Gastroesophageal sphincter (tissue), 4 donors: ENCODE measurements at places on chromosomes 5 and 9.
A peak's percentile ranks its signal among the peaks of the same experiment; 100 is the strongest.

- H3K4me1 ChIP-seq: no peaks in the 10 kb centered on the region
- peaks cover 68% of the 10 kb centered on the region for H3K27me3 ChIP-seq
- no peaks in the 10 kb centered on the region for H3K36me3 ChIP-seq
- peak within 1 kb of the TSS; percentile 93 for H3K27ac ChIP-seq
- peak within 1 kb of the TSS; percentile 63 for H3K4me3 ChIP-seq
Observed at GRCh38 chr5:43040287-43041098, at the start of gene ANXA2R. ANXA2R (minus strand) TSS chr5:43040319; CDS start chr5:43040046, 273 bp downstream.

- H3K4me3 ChIP-seq: no peak overlapping the region
- ATAC-seq: no peak
- H3K27me3 ChIP-seq: peaks cover 72% of the 10 kb centered on the region
- no peaks in the 10 kb centered on the region for H3K4me1 ChIP-seq
Observed at GRCh38 chr5:1762883-1763547, 36.6 kb downstream of the MRPL36 start.

DNA sequence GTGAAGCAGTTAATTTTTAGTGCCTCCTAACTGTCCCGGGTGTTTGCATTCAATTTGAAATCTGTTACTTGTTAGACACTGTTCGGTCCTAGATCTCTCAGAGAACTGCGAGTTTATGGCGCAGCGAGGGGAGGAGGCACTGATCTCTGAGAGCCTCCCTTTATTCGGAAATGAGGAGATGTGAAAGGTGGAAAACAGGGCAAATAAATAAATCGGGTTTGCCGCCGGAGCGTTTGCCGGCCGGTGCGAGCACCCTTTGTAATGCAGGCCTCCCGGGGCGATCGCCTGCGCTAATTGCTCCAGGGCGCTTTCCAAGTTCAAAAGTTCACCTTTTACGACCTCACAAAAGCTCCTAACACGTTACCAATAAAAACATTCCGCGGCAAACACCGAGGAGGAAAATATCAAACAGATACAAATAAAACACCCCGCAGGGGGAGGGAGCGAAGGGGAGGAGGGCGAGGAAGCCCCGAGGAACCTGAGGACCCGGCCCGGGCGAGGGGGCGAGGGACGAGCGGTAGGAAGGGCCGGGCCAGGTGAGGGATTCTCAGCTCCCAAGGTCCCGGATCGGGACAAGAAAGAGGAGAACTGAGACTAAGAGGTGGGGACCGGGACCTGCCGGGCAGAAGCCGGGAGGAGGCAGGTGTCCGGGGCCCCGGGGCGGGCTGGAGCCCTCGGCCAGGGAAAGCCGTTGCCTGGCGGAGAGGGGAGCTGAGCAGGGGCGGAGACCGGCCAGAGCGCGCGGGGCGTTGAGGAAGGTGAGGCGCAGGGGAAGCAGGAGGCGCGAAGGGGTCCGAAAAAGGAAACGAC lies 1.4 kb downstream of the NR6A1 start:
- H3K4me3 ChIP-seq: peak overlapping the region; percentile 75
- peaks cover 63% of the 10 kb centered on the region for H3K27me3 ChIP-seq
- peak overlapping the region; percentile 81 for H3K27ac ChIP-seq
- ATAC-seq: no peak
- no peaks in the 10 kb centered on the region for H3K36me3 ChIP-seq
- H3K4me1 ChIP-seq: peaks cover 7% of the 10 kb centered on the region

DNA sequence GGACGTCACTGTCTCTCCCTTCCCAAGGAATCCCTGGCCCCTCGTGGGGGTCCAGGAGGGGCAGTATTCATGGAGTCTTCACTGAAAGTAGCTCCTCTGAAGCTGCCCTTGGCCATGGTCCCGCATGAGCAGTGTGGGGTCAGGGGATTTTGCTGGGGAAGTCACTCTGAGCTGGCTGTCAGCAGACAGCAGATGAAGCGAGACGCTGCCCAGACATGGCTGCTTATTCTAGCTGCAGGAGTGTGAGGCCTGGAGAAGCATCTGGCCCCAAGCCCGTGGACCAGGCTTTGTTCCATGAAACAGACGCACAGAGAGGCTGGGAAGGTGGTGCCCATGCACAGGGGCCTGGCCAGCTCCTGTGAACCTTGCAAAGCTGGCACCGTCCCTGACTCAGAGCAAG lies 21.5 kb upstream of the ASS1 start:
- ATAC-seq: no peak
- H3K4me1 ChIP-seq: no peaks in the 10 kb centered on the region
- no peaks in the 10 kb centered on the region for H3K27me3 ChIP-seq
- H3K27ac ChIP-seq: no peak overlapping the region
- H3K36me3 ChIP-seq: no peaks in the 10 kb centered on the region

DNA sequence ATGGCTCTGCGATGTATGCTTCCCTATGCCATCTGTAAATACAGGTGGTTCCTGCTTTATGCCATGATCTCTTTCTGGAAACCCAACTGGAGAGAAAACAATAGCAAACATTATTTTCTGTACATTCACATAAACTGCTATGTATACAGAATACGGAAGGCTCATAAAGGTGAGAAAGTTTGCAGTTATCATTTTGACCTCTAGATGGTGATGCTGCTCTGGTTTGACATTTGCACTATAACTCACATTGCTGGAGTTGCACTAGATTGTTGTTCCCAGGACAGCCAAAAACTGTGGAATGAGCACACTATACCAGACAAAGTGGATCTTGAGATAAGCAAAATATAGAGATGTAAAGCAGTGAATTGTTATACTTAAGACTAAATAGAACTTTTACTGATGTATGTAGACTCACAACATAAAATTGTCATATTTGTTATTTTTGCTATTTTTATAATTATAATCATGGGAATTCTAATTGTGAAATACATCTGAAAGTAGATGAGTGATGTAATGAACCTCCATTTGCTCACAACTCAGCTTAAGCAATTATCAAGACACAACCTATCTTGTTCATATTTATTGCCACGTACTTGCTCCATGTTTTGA lies 246.5 kb downstream of the PTPRD start:
- H3K4me1 ChIP-seq: no peaks in the 10 kb centered on the region
- no peak overlapping the region for H3K27ac ChIP-seq
- H3K4me3 ChIP-seq: no peak overlapping the region
- no peaks in the 10 kb centered on the region for H3K36me3 ChIP-seq
- no peak for ATAC-seq
- no peaks in the 10 kb centered on the region for H3K27me3 ChIP-seq

- H3K27me3 ChIP-seq: no peaks in the 10 kb centered on the region
- ATAC-seq: no peak
- H3K27ac ChIP-seq: no peak overlapping the region
- H3K36me3 ChIP-seq: no peaks in the 10 kb centered on the region
Observed at GRCh38 chr5:155936520-155937406, 390.2 kb upstream of the SGCD start.

GRCh38 chr9:33162721-33163311 lies 4.3 kb downstream of the B4GALT1 start:
- H3K36me3 ChIP-seq: no peaks in the 10 kb centered on the region
- H3K27ac ChIP-seq: peak overlapping the region; percentile 91
- ATAC-seq: peak; percentile 20
- H3K4me3 ChIP-seq: no peak overlapping the region
- peaks cover 33% of the 10 kb centered on the region for H3K4me1 ChIP-seq

DNA sequence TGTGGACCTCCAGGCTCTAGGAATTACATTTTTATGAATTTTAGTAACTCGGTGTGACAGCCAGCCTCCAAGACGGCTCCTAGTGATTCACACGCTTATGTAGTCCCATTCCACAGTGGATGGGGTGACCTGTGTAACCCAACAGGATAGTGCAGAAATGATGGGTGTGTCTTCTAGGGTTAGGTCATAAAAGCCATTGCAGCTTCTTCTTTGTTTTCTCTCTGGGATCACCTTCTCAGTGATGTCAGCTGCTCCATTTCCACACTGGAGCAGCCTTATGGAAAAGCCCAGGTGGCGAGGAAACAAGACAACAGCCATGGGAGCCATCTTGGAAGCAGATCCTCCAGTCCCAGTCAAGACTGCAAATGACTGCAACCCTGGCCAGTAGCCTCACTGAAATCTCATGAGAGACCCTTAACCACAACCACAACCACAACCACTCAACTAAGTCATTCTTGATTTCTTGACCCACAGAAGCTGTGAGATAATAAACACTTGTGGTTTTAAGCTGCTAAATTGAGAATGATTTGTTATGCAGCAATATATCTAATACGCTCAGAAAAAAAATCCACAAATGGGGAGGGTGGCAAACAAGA lies 5.1 kb upstream of the GNPDA1 start:
- H3K36me3 ChIP-seq: no peaks in the 10 kb centered on the region
- ATAC-seq: no peak
- no peak overlapping the region for H3K27ac ChIP-seq
- no peaks in the 10 kb centered on the region for H3K27me3 ChIP-seq
- H3K4me1 ChIP-seq: no peaks in the 10 kb centered on the region
- no peak overlapping the region for H3K4me3 ChIP-seq

DNA sequence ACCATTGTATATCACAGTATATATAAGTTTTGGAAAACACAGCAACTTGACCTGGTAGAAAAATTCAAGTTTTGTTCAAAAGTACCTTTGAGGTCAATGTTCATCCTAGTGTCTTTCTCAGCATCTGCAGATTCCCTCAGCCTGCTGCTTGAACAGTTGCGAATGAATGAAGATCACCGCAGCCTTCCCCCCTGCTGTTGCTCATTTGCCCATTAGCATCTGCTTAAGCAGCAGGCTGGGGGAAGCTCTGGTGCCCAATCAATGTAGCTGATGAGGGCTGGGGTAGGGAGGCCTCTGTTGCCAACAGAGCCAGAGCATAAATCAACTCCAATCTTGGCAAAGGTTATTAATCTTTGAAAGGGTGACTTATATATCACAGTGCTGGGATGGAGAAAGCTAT lies 586.5 kb upstream of the PTPRD start:
- no peak overlapping the region for H3K27ac ChIP-seq
- H3K4me3 ChIP-seq: no peak overlapping the region
- H3K36me3 ChIP-seq: no peaks in the 10 kb centered on the region
- ATAC-seq: no peak
- no peaks in the 10 kb centered on the region for H3K27me3 ChIP-seq
- no peaks in the 10 kb centered on the region for H3K4me1 ChIP-seq

GRCh38 chr5:171484460-171484899 lies 65.0 kb downstream of the FGF18 start:
- no peaks in the 10 kb centered on the region for H3K36me3 ChIP-seq
- peaks cover 10% of the 10 kb centered on the region for H3K27me3 ChIP-seq
- H3K4me1 ChIP-seq: no peaks in the 10 kb centered on the region

- H3K27ac ChIP-seq: no peak overlapping the region
- ATAC-seq: no peak
- H3K36me3 ChIP-seq: no peaks in the 10 kb centered on the region
- H3K4me3 ChIP-seq: no peak overlapping the region
- no peaks in the 10 kb centered on the region for H3K27me3 ChIP-seq
Observed at GRCh38 chr5:4420177-4420576, 720.0 kb upstream of the ADAMTS16 start.

GRCh38 chr5:36172599-36172998 lies 20.7 kb downstream of the SKP2 start:
- H3K4me3 ChIP-seq: no peak overlapping the region
- ATAC-seq: no peak
- peaks cover 15% of the 10 kb centered on the region for H3K36me3 ChIP-seq
- H3K27me3 ChIP-seq: no peaks in the 10 kb centered on the region

- H3K4me1 ChIP-seq: no peaks in the 10 kb centered on the region
- H3K27ac ChIP-seq: no peak overlapping the region
- no peak for ATAC-seq
- no peak overlapping the region for H3K4me3 ChIP-seq
- H3K27me3 ChIP-seq: no peaks in the 10 kb centered on the region
- no peaks in the 10 kb centered on the region for H3K36me3 ChIP-seq
Observed at GRCh38 chr5:16961131-16961530, 25.0 kb upstream of the MYO10 start.

DNA sequence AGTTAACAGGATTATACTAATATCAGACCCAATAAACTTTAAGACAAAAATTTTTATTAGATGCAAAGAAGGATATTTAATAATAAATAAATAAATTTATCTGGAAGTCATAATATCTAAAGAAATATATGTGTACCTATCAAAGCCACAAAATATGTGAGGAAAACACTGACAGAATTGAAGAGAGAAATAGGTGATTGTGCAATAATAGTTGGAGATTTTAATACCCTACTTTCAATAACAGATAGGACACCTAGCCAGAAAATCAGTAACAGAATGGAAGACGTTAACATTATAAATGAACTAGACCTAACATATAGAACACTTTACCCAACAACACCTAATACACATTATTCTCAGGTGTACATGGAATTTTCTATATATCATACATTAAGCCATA lies 541.4 kb upstream of the SMC2 start:
- H3K36me3 ChIP-seq: no peaks in the 10 kb centered on the region
- no peaks in the 10 kb centered on the region for H3K27me3 ChIP-seq
- H3K4me3 ChIP-seq: no peak overlapping the region
- ATAC-seq: no peak

DNA sequence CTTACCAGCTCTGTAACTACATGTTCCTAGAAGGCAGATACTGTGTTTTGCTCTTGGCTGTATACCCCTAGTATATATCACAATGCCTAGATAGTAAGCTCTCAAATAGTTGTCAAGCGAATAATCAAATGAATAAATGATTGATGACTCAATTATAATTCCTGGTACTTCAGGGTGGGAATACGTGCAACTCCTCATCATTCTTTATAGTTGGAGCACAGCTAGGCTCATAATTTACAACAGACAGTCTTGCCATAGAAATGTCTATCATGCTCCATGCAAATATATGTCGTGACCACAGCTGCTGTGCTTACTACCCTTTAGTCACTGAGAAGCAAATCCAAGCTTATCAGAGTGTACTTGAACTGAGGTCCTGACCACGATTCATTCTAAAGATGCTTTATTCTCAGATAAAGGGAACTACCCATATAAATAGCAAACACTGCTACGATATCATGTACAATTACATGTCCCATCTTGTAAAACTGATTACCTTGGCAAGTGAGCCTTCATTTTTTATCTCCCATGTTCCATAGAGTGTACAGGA lies 52.1 kb downstream of the STRBP start:
- H3K27me3 ChIP-seq: no peaks in the 10 kb centered on the region
- H3K4me3 ChIP-seq: no peak overlapping the region
- no peaks in the 10 kb centered on the region for H3K4me1 ChIP-seq
- H3K36me3 ChIP-seq: no peaks in the 10 kb centered on the region
- no peak for ATAC-seq

- H3K27me3 ChIP-seq: no peaks in the 10 kb centered on the region
- no peak overlapping the region for H3K27ac ChIP-seq
- H3K4me1 ChIP-seq: no peaks in the 10 kb centered on the region
- peak; percentile 85 for ATAC-seq
- no peak overlapping the region for H3K4me3 ChIP-seq
Observed at GRCh38 chr5:96509721-96510350, 76.8 kb upstream of the PCSK1 start.

- H3K4me1 ChIP-seq: peaks cover 41% of the 10 kb centered on the region
- H3K27ac ChIP-seq: peak overlapping the region; percentile 86
- no peaks in the 10 kb centered on the region for H3K27me3 ChIP-seq
Observed at GRCh38 chr5:134438721-134439123, 27.0 kb upstream of the CDKN2AIPNL start.

DNA sequence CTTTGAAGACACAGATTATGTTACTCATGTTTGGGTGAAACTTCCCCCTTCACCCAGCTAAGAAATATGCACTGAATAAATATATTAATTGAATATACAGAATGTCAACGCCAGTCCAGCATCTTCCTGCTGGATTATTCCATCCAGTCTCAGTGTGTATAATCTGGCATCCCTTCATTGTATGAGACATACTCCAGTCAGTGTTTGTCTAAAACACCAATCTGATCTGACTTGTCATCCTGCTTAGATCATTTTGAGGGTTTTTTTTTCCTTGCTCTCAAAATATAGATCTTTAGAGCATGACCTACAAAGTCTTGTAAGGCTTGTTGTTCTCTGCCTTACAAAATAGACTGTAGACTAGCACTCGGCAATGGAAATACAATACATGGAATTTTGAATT lies 195.1 kb downstream of the SMARCA2 start:
- H3K36me3 ChIP-seq: no peaks in the 10 kb centered on the region
- H3K4me1 ChIP-seq: no peaks in the 10 kb centered on the region
- H3K27ac ChIP-seq: no peak overlapping the region
- no peak for ATAC-seq
- no peaks in the 10 kb centered on the region for H3K27me3 ChIP-seq
